Effector CD4-positive, alpha-beta T cell (primary cell): ENCODE measurements at places on chromosomes 3 and 15.

DNA sequence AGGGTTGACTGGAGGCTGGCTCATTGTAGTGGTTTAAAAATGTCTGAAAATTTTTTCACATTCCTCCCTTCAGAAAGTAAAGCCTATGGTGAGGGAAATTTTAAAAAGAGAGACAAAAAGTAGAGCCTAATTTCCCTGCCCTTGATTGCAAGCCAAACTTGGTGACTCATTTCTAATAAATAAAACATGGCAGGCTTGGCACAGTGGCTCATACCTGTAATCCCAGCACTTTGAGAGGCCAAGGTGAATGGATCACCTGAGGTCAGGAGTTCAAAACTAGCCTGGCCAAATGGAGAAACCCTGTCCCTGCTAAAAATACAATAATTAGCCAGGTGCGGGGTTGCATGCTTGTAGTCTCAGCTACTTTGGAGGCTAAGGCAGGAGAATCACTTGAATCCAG lies 18.9 kb upstream of the ARRDC4 start:
- no peak for DNase-seq

GRCh38 chr3:188092648-188093047 lies 61.3 kb upstream of the LPP start:
- no peak for DNase-seq

DNA sequence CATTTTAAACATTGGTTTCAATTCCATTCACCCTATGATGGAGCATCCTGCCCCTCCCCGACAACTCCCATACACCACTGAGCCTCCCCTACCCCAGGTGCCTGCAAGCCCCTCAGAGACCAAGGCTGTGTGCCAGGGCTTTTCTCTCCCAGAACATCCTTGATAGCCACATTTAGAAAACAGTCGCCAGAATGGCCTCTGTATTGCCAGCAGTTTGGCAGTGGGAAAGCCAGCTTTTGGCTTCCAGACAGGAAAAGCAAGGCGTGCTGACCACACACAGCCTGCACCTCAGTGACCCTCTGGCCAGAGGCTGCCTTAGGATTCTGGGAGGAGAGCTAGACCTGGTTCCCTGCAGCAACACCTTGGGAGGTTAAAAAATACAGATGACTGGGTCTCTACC lies 18.2 kb upstream of the HRH1 start:
- no peak for DNase-seq

DNA sequence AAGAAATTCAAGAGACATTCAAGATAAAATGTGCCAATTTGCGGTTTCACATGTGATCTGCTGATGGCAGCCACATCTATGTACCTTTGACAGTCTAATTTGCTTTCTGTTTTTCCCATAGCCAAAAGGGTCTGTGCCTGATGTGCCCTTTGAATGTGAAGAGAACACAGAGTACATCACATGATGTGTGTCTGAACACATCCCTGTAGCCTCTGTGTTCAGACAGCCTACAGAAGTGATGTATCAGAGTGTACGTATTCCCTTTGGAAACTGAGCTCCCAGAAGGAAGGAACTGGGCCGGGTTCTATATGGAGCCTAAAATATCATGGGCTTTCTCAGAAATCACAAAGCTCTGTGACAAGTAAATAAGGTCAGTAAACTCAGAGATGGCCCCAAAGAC lies 52.4 kb downstream of the BOC start:
- DNase-seq = no peak

GRCh38 chr3:141321109-141321497 lies 47.2 kb upstream of the ZBTB38 start:
- no peak for DNase-seq

- no peak for DNase-seq
Measured at GRCh38 chr3:16601537-16602005, 3.7 kb downstream of the DAZL start.

DNA sequence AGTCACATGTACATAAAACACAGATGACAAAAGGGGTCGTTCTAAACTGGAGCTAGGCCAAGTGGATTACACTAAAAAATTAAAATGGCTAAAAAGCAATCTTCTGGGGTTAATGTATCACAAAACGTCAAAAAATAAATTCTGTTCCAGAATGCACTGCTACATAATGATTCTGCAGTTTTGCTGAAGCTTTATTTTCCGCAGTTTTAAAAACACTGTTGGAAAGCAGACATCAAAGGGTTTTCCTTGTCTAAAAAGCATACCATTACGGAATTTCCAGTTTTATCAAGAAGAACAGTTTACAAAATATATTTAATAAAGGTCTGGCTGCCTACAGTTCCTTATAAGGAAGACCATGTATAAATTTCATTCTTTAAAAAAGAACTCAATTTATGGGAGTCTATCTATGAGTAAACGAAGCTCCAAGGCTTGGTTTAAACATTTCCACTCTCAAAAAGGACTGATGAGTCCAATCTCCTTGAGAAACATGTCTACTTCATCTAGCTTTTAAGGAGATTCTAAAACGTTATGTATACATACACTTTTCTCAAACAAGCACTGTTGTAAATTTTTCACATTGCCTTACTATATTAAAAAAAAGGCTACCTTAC lies 1.3 kb downstream of the DMXL2 start:
- no peak for DNase-seq

DNA sequence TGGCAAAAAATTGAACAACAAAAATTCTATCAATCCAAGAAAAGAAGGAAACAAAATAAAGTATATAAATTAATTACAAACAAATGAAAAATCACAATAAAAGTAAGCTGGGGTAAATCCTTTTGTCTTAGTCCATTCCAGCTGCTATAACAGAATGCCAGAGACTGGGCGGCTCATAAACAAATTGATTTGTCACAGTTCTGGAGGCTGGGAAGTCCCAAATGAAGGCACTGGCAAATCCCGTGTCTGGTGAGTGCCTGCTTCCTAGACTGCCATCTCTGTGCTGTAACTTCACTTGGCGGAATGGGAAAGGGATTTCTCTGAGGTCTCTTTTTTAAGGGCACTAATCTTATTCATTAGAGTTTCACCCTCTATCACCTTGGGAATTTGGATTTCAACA lies 53.6 kb upstream of the RPL35A start:
- DNase-seq = no peak

DNA sequence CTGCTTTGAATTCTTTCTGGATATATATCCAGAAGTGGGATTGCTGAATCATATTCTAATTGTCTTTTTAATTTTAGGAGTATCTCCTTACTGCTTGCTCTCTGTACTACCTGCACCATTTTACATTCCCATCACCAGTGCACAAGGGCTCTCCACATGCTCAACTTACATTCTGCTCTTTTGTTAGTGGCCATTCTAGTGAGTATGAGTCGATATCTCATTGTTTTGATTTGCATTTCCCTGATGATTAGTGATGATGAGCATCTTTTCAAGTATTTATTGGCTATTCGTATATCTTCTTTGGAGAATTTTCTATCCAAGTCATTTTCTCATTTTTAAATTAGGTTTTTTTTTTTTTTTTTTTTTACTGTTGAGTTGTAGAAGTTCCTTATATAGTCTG lies 29.5 kb downstream of the PFN2 start:
- no peak for DNase-seq

- DNase-seq = no peak
Measured at GRCh38 chr3:177553579-177553978, 356.3 kb upstream of the TBL1XR1 start.

GRCh38 chr15:22895465-22896190 lies 57.2 kb downstream of the NIPA2 start:
- no peak for DNase-seq

DNA sequence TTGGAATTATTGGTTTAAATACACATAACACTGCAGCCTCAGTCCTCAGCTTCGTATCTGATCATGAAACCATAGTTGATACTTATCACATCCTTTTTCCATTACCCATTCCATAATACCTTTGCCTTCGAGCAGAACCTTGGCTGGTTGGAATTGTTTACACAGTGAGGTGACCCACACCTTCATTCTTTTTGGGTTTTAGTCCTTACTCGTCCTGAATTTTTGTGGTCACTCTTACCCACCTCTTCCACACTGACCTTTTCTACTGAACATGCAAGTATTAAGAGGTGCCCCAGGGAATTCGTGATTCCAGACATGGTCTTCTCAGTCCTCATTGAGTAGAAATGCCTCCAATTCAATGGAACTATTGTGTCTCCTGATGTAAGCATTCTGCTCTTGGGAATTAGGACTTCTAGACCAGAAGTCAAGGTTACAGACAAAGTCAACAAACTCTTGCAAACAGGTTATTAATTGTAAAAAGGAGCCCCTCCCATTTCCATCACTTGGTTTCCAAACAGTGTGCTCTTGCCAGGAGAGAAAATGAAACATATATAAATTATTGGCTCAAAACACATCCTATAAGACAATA lies 37.7 kb downstream of the SCN11A start:
- DNase-seq = no peak

DNA sequence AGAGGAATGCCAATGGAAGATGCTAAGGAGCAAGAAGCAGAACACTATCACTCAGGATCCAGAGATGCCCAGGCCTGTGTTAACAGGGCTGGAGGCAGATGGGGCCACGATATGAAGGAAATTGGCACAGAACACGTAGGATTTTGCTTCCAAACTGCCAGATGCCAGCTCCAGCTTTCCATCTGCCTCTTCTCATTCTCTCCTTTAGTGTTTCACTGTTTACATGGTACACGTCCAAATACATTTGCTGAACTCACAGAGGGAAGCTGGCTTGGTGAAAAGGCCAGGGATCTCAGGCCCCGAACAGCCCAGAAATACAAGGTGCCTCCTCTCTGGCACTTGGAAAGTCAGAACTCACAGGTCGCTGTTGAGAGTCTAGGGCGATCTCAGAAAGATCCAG lies 187.0 kb downstream of the NTRK3 start:
- DNase-seq = no peak

DNA sequence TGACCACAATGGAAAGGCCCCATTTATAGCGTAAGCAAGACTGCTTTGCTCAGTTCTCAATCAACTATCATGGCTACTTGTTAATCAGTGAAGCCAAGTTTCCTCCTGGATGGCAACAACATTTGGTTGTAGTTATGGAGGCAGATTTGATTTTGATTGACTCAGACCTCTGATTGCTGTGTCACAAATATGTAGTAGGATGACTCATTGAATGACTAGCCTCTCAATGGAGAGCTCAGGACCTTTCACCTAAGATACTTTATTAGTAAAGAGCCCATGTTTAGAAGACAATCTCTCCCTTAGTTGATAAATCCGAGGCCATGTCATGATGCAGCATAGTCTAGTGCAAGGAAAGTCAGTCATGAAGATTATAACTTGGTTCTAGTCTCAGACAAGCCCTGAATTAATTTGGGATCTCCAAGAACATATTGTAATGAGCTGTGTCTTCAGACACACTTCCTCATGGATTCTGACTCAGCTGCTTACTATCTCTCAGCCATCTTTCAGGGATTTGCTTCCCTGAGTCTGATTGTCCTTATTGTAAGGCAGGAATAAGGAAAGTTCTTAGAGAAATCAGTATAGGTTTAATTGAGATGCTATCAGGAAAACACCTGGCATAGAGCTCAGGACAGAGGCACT lies 397.4 kb upstream of the TMCO5A start:
- DNase-seq = no peak

DNA sequence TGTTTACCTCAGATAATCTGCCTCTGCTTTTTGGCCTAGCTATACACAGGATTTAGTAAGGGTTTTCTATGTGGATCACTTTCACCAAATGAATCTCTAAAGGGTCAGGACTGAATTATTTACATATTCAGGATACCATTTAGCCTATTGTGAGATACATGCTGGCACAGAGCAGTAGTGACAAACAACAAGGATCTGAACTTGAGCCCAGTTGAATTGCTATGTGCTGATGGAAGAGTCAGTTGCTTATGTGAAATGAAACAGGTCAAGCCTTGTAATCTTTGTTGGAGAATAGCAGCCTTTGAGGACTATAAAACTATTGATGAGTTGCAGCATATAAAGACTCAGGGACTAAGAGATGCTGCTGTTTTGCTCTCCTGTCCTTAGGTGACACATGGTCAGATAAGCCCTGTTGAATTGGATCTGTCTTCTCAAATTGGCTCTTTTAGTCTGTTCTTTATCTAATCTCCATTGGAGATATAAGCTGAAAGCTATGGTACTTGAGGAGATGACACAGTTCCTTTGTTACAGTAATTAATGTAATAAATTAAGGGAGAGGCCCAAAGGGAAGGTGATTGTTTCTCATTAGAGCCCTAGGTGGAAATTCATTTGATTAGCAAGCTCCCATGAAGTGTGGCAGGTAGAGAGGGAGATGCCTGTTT lies 30.4 kb downstream of the ZNF609 start:
- DNase-seq = no peak

DNA sequence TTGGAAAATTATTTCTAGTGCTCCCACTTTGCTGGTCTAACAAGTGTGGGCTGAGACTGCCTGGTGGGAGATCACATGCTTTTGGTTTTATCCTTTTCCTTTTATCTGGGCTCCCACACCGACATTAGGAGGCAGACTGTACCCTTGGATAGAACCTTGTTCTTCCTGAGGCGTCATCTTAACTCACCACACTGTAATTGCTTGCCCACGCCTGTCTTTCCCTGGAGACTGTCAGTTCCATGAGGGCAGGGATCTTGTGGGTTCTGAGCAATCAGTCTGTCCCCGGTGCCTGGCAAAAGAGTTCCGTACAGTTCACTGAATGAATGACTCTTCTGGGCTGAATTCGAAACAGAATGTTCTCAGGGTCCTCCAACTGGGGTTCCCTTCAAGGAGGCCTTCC lies 124.6 kb upstream of the ABHD17C start:
- DNase-seq = no peak

- DNase-seq = no peak
Measured at GRCh38 chr3:120503727-120504616, 53.2 kb upstream of the FSTL1 start.

- no peak for DNase-seq
Measured at GRCh38 chr3:105982207-105982606, 113.4 kb upstream of the CBLB start.

- no peak for DNase-seq
Measured at GRCh38 chr3:44832965-44833364, 28.7 kb upstream of the TMEM42 start.
